ENCODE measurements at places on chromosomes 4 and X.

DNA sequence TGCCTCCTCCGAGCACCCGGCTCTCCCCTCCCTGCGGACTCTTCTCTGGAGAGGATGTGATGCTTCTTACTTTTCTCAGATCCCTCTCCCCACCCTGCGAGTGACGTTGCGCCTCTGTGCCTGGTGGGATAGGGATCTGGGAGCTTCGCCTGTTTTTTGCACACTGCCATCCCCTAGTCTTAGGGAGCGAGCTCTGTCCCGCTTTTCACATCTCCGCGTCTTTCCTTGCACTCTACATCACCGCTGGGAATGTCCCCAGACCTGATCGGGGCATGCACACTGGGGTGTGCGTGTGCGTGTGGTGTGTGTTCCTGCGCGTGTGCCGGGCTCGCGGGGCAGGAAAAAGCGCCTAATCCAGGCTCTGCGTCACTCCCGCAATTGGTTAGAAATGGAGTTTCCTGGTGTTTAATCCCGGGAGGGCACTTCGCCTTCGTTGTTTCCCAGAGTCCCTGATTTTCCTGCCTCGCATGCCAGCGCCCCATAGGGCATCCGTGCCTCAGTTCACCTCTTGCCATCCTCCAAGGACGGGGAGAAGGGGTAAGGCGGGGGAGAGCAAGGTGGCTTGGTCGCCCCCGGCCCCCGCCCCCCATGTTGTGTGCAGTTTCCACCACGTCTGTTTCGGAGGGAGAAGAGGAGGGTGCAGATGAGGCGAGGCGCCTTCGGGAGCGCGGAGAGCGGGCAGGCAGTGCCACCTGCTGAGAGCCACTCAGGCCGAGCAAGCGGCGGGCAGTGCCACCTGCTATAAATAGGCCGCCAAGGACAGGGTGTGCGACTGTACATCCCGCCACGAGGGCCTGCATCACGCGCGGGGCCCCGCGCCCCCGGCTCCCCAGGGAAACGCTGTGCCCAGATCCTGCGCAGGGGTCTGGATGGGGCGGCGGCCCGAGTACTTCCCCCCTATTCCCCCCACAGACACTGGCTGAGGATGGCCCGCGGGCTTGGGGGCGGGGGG, 759 bp upstream of the TBC1D1 start:
- peak; percentile 69 for ATAC-seq

DNA sequence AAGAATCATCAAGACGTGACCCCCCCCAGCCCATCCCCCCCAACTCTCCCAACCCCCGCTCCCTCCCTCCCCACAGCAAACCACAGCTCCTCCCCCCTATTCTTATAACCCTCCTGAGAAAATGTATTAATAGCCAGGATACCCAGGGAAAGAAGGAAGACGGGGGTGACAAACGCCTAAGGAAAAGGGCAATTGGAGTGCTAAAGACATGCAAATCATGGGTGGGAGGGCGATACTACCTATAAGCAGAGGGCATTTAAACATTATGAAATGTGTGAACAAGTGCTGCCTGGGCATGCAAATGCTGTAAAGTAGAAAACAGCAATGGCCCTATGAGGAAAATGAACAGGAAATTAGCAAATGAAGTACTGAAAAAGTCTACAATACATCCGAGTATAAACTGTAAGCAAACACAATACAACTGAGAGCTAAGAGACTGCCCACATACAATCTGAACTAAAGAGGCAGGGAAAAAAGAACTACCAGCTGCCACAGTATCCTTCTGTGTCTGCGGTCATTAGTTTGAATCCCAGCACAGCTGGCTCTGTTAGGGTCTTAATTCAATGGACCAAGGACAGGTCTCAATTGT, 2.4 kb downstream of the CXXC4 start:
- ATAC-seq = no peak

DNA sequence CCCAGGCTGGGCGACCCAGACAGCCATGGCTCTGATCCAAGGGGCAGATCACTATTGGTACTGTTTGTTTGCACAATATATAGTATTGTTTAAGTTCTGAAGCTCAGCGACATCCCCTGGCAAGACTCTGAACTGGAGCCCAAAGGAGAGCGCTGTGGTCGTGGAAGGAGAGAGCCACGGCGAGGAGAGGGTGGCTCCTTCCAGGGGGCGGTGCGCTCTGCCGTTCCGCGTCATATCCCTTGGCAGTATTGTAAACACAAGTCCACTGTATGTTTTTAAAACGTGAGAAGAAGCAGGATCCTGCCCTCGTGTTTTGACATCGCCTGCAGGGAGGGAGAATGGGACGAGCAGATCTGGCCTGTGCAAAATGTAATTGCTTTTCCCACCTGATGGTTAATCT, 185.5 kb downstream of the RAB28 start:
- no peak for ATAC-seq

DNA sequence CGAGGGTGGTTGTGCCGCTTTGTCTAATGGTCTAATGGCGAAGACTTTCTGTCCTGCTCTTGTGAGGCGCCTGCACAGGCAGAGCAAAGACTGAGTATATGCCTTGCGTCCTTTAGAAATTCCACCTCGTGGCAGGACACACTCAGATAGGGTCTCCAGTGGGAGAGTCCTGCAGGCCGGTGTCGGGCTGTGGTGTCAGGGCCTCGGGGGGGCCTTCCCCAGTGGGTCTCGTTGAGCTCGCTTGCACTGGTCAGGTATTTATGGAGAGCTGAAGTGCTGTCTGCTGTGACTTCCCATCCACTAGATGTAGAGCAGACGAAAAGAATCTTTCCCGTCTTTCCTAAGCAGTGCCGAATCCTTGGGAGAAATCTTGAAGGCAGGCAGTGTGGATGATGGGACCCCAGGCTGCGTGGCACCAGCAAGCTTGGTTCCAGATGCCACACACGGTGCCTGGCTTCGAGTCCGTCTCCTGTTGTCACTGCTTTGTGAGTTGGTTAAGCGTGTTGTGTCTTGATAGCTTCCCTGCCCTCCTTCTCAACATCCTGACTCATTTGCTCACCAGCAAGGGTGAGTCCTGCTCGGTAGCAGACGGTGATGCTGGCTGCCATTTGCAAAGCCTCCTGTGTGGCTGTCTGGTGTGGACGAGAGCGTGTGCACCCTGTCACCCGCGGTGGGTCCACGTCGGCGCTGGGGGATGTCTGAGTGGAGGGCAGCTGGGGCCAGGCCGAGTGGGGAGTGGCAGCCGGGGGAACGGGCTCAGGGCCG, 20.5 kb downstream of the MAEA start:
- ATAC-seq = peak; percentile 65

- no peak for ATAC-seq
These were observed 82.8 kb upstream of the CAMK2D start for GRCh38 chr4:113844369-113844768.

DNA sequence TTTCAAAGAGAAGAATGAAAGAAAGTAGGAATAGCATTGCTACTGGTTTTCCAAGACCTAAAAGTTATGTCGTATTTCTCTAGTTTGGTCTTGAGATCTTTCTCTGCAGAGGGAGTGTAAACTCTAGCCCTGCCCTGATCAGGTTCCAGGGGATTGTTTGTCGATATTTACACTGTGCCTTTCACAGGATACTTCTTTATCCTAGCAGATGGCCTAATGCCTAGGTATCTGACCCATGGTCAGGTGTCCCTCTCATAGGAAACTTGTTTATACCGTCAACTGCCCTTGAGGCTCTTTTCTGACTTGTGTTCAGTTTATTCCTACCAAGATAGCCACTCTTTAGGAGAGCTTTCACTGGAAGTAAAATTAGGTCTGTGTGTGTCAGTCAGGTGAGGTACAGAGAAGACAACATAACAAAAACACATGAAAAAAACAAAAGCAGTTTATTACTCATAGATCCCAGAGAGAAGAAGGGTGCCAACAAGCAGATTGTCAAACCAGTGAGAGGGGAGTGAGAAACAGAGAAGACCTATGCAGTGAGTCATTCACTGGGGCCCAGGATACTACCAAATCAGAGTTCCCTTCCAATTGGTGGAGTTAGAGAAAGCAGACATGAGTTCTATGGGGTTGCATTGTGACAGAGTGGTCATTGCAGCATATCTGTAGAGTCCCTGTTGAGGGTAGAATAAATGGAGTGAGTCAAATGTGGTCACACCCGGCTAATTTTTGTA, 40.6 kb upstream of the THOC2 start:
- no peak for ATAC-seq

GRCh38 chr4:11429699-11430045, 978 bp upstream of the HS3ST1 start:
- ATAC-seq = peak; percentile 11

DNA sequence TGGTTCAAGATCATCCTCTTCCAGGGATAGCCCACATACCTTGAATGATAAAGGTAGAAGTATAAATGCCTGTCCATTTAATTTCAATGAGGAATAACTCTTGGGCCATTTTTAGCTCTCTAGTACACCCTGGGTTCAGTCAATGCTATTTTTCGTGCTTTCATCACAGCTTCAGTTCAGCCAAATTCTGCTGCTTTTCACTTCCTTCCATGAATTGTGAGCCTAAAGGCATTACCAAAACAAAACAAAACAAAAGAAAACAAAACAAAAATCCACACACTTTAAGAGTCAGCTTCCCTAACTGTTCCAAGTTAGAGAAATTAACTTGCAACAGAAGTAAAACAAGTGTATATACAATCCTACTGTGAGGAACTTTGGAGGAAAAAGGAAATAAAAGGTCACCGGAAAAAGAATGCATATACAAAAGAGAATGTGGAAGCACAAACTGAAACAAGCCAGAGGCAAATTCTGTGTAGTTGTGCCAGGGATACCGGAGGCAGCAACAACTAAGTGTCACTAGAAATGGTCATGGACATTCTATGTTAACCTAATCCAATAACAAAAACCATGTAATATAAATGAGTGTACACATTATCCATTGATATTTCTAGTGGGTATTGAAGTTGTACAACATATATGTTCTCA, 423.1 kb downstream of the KCTD8 start:
- no peak for ATAC-seq

DNA sequence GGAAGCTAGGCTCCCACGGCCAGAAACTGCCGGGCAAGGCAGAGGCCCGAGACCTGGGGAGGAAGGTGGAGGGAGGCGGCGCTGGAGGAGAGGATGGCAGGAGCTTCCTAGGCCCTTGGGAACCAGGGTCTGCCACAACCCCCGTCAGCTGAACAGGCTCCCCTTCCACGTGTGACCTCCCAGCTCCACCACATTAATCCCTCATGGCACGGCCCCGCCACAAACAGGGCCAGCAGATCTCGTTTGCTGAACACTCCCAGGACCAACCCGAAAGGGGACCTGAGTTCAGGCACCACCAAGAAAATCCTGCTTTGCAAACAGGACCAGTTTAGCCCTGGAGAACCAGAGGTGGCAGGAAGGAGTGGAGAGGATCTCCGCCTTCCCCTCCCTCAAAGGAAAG, 62.7 kb downstream of the FHDC1 start:
- peak; percentile 71 for ATAC-seq

DNA sequence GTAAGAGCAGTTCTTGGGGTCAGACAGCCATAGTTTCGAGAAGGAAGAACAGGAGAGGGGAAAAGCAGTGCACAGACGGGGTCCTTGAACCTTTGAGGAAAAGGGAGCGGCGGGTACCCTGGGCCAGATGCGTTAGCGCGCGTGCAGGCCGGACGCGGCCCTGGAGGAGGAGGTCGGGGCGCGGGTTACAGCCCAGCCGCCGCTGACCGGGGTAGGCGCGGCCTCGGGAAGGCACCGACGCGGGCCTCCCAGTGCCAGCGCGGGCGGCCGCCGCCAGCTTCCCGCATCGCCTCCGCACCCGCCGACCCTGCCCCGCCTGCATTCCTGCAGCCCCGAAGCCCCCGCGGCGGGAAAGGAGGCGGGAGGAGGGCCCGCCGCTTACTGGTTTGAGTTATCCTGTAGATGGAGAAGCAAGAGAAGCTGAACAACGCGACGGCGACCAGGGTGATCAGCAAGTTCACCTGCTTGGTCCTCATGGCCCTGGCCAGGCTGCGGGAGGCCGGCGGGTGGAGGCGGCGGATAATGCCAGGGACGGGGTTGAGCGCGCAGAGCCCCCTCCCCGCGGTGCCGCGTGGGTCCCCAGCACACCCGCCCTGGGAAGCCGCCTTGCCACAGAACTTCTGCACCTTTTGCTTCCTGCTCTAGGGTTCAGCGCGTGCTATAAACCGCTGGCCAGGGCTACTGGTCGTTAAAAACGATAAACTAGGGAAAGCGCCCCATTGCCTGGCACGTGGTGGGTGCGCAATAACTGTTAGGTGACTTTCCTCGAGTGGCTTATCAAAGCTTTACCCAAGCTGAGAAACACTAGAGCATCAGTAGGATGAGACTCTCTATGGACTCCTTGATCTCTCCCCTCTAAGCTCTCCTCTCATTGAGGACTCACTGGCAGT, at the start of gene MGAT4D:
Gene MGAT4D, minus strand, starts transcription at position 547 of the 890 bp plus-strand sequence. Its CDS starts 71 bp downstream, at position 476.
- ATAC-seq = no peak

GRCh38 chr4:168656946-168657473, 160.2 kb downstream of the PALLD start:
- peak; percentile 66 for ATAC-seq

DNA sequence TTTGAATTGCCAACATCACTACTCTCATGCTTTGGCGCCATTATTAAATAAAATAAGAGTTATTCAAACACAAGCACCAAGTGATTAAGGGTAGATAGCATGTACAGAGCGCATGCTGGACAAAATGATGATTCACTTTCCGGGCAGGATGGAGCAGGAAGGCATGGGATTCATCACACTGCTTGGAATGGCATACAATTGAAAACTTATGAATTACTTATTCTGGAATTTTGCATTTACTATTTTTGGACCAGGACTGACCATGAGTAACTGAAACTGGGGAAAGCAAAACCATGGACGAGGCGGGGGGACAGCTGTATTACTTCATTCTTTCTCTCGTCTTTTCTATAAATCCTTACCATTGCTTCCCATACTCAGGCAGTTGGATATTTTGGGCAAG, 28.5 kb upstream of the FGF5 start:
- no peak for ATAC-seq

- no peak for ATAC-seq
These were observed 39.0 kb downstream of the PLAC8 start for GRCh38 chr4:83075311-83076095.

DNA sequence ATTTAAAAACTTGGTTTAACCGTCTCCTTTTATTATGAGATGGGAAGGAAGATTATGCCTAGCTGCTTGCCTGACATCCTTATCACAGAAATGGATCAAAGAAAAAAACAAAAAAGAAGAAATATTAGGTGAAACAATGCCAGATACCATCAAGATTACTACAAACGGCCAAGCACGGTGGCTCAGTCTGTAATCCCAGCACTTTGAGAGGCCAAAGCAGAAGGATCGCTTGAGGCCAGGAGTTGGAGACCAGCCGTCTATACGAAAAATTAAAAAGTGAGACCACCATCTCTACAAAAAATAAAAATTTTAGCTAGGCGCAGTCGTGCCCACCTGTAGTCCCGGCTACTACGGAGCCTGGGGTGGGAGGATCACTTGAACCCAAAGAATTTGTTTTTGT, 2.3 kb downstream of the FRYL start:
- ATAC-seq = no peak

- ATAC-seq = no peak
These were observed 166.8 kb downstream of the COL4A6 start for GRCh38 chrX:108271397-108271787.

GRCh38 chr4:175946472-175947116, 119.0 kb upstream of the WDR17 start:
- ATAC-seq = no peak

DNA sequence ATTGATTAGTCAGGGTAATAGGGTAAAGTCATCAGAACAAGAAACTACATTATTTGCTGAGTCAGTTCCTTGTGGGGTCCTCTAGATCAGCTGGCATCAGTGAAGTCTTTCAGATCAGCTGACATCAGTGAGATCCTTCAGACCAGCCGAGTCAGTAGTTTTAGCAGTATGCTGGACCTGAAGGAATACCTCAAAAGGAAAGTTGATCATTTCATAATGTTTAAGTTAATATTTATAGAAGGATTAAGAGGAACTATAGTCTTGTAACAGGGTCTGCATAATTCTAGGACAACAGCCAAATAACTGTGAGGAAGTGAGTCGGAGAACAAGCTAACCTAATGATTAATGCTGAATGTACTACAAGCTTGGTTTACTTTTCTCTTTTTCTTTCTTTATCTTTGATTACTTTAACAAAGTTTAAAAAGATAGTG, 958 bp upstream of the UGT2B7 start:
- peak; percentile 31 for ATAC-seq
